ENCODE measurements at places on chromosomes 16 and 17. TPM values are rescaled to one million over a fixed set of nuclear protein-coding genes. Genes with fewer than 3 reads are reported as not detected.
A peak's percentile ranks its signal among the peaks of the same experiment; 100 is the strongest.

Gene DOC2A
- 1.7 TPM for total RNA-seq

GRCh38 chr16:74035816-74036215, 260.8 kb upstream of the PSMD7 start:
- DNase-seq, result no peak

DNA sequence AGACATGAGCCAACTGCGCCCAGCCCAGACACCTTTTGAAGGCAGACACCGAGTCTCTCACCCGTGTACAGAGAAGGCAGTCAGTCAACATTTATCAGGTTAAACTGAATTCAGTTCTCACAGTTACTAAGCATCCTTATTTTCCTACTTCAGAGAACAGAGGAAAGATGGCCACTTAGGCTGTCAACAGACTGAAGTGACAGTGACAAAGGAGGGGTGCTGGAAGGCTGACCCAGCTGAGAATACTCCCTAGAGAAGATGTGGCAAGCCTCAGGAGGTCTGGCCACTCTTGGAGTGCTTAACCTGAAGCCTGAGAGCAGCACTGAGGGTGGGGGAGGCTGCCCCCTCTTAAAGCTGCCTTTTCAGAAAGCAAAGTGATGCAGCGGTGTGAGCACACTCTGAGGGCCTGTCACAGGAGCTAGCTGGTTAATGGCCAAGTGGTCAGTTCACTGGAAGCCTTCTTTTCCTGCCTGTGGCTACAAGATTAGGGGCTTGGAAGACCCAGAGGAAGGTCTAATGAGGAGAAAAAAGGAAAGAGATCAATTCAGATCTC, 51.0 kb upstream of the SREBF1 start:
- DNase-seq, result no peak

GRCh38 chr17:33871720-33872540, 383.2 kb upstream of the CCL2 start:
- DNase-seq, result peak; percentile 87

DNA sequence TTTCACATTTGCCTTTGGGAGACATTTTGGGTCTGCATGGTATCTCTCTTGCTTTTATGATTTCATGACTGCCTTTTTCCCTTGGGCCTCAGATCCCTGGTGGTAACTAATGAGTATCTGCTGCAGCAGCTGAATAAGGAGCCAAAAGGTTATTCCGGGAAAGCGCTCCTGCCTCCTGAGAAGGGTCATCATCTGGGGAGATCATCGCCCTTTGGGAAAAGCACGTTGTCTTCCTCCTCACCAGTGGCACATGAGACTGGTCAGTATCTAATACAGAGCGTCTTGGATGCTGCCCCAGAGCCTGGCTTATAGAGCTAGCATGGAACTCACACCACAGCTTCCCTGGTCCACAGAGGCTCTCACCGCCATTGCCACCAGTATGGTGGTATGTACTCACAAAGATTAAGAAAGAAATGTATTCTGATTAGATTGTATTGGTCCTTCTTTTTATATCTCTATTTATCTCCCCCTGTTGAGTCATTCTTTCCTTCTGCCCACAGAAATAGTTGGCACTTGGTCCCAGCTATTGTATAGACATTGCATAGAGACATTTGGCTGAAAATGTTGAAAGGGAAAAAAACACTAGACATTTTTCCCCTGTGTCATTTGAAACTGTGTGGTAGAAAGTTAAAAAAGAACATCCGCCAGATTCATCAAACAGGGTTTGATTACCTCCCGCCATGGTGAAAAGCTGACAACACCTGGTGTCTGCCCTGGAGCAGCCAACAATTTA, 8.4 kb downstream of the TPPP3 start:
- DNase-seq, result no peak

Gene SMIM5
- not detected for total RNA-seq

Gene ARL17B
- 1.6 TPM for total RNA-seq

Gene ZFP3
- not detected for total RNA-seq

DNA sequence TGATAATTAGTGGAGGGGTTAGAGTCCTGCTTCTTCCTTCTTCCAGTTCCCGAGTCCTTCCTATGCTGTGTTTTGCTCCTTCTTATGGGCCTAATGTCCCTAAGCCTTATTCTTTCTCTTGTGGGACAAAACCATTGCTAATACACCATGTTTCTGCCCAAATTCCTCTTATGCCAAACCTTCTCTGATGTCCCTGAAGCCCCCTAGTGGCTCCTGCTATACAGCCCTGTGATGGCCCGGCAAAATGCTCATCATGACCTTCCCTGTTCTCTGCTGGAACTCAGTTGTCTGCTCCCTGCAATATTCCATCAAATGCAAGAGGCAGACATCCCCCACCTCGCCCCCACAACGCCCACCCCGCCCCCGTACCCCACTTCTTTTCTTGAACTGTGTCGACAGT, 171.6 kb downstream of the CDH11 start:
- no peak for DNase-seq

Gene ST6GALNAC2
- 5.3 TPM for total RNA-seq

Data from Caki2 (cell line).